ENCODE measurements at places on chromosomes 5 and 9. TPM values are rescaled to one million over a fixed set of nuclear protein-coding genes. Genes with fewer than 3 reads are reported as not detected.
A peak's percentile ranks its signal among the peaks of the same experiment; 100 is the strongest.

The NAIP gene
- total RNA-seq = 49.4 TPM

GRCh38 chr9:504921-505740 lies 290.5 kb downstream of the DOCK8 start:
- peak; percentile 11 for DNase-seq

GRCh38 chr9:33315371-33315770 lies 25.1 kb downstream of the NFX1 start:
- DNase-seq = peak; percentile 41

The ABITRAM gene
- 4.6 TPM for total RNA-seq

GRCh38 chr9:128632486-128632885 lies 24.2 kb downstream of the DYNC2I2 start:
- DNase-seq = no peak

The FOXD4 gene
- total RNA-seq = 3.4 TPM

- no peak for DNase-seq
Observed at GRCh38 chr5:108786806-108787483, 39.2 kb downstream of the FER start.

The LECT2 gene
- not detected for total RNA-seq

GRCh38 chr5:1351156-1351555 lies 6.3 kb upstream of the CLPTM1L start:
- no peak for DNase-seq

Data from umbilical cord (tissue), 2 donors.